ENCODE measurements at places on chromosomes 5 and 9. TPM values are rescaled to one million over a fixed set of nuclear protein-coding genes. Genes with fewer than 3 reads are reported as not detected.

Gene PLPP1
- 81.4 TPM for total RNA-seq

Gene MYOT
- 11.1 TPM for total RNA-seq

Gene RCL1
- total RNA-seq: 6.5 TPM

Gene HMMR
- total RNA-seq: 0.65 TPM

Gene PDLIM7
- 39.3 TPM for total RNA-seq

GRCh38 chr9:115517335-115518075 is 399.5 kb upstream of the TNC start:
- no peak for DNase-seq

- no peak for DNase-seq
These were observed 286.8 kb downstream of the ARHGAP26 start for GRCh38 chr5:143056792-143057579.

DNA sequence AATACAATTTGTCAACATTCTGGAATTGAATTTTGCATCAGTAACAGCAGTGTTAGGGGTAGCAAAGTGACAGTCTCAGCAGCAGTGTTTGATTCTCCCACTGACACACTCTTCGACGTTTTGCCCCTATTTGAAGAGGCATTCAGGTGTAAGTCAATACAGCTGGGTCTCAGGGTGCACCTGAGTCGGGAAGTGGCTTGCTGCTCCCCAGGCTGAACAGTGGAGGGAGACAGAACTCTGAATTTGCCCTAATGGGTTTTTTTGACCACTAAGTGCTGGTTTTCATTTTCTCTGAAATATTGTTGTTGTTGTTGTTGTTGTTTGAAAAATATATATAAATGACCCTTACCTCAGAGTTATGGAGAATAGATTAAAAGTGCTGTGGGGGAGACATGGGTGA is 223.2 kb downstream of the TLR4 start:
- no peak for DNase-seq

DNA sequence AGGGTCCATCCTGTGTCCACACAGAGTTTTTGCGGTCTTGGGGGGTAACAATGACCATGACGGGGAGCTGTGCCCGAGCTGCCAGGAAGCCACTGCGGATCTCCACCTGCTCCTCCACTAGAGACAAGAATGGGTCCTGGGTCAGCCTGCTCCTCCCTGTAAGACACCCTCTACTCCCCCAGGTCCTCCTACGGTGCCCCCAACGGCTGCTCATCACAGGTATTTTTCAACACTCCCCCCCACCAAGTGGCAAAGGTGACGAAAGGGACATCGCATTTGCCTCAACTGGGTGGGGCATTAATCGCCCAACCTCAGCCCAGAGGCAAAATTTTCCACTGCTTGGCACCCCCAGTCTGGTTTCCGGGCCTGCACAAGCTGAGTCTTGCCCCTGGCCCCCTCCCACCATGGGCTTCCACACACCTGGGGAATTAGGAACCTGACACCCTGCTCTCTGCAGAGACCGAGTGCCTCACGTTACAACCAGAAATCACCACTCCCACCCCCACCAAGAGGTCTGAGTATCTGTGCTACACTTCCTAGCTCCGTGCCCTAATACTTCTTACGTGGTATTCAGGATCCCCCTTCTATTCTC is 9.6 kb downstream of the NOL6 start:
- DNase-seq: no peak

DNA sequence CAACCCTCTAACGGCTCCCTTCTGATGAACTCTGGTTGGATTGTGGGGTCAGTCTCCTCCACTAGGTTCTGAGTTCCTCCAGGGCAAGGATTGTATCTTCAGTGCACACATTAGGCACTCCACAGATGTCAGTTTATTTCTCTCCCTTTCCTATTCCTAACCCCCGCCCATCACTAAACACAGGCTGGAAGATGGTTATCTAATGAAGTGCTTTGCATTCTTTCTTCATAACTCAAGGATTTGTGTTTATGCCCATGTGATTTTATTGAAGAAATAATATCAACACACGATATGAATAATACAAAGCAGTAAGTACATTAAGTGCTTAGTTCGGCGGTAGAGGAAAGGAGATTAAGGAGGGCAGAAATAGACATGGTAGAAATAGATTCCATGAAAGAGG is 4.4 kb upstream of the CREBRF start:
- no peak for DNase-seq

GRCh38 chr5:124995421-124995820 is 249.0 kb upstream of the ZNF608 start:
- no peak for DNase-seq

DNA sequence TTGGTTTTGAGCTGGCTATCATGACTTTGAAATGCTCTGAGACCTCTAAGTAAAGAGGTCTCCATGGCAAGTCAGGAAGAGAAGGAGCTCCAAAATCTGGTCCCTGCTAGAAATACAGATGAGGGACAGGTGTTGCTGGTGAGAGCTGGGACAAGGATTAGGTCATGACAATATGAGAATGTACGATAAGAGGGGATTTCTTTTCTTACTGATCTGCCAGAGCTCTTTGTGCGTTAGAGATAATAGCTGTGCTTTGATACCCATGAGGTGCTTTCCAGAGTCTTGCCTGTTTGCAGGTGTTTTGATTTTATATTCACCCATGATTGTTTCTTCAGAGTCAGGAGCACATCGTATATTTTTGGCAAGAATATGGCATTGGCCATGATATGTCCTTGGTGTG is 56.5 kb downstream of the ANKRD33B start:
- DNase-seq: no peak

DNA sequence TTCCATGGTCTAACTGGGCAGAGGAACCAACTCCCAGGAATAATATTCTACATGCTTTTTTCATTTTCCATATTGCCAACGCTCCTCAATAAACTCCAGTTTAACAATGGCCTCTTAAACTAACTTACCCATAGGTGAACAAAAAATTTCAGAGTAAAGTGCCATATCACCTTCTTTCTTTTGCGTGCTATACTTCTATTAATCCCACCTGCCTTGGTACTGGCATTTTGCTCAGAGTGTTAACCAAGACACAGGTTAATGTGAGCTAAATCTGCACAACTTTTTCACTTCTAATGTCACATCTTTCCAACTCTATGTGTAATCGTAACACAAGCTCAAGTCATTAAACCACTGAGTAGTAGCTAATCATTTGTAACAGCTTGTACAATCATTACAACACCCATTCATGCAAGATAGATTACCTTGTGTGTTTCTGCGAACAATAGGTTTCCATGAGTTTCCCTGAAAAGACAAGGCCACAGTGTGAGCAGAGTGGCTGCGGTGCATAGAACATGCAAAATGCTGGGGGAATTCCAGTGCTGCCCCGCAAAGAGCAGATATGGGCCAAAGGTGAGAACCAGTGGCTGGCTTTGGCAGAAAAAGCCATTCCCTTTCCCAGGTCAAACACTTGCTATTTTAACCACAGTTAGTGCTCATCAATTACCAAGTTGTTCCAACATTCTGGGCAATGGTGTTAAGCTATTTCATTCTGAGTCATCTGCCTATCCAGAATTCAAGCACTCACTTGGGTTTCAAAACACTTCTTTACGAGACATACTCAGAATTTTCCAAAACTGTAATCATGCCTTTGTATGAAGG is 42.8 kb downstream of the TIMD4 start:
- no peak for DNase-seq

DNA sequence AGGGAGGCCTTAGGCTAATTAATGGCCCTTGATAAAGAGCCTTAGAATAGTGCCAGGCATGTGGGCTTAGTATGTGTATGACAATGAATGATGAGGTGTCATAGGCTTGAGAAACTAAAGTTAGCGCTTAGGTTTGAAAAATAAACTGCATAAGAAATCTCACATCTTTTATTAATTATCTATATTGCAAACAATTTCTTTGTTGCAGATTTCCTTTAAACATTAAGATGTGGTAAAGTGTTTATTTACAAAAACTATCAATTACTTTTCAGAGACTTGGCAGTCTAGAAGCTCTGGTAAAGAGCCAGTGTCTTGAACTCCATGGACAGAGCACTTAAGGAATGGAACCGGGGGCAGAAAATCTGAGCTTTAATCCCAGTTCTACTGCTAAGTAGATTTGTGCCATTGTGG is 23.1 kb downstream of the MAP1B start:
- DNase-seq: no peak

DNA sequence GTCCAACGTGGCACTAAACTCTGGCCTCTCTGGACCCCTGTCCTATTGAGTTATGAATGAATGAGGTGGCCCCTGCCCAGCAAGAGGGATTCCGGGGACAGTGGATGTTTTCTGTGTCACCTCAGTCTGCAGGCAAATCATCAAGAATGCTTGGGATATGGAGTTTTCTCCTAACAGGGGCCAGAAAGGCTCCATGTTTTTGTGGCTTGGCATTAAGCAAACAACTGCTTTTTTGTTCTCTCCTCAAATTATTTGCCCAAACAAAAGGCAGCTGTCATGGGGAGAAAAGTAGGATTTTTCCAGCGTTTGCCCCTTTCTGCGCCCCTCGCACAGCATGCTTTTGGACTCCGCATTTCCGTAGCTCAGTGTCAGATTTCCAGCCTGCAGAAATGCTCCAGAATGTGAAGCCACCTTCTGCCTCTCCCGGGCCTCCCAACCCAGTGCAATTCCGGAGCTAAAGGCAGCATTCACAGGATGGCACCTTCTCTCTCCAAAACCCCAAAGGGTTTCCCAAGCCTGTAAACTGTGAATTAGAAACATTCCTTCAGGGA is 553.3 kb downstream of the CCDC171 start:
- no peak for DNase-seq

GRCh38 chr5:129830288-129830687 is 74.0 kb upstream of the CHSY3 start:
- no peak for DNase-seq

All from right cardiac atrium (tissue), 5 donors.